NCI-H446 treated with DMSO at 0.1 percent for 48 hours (cell line): ENCODE measurements at places on chromosomes 2 and 18.

GRCh38 chr2:241862775-241863535 lies 4.3 kb upstream of the PDCD1 start:
- no peak for DNase-seq

DNA sequence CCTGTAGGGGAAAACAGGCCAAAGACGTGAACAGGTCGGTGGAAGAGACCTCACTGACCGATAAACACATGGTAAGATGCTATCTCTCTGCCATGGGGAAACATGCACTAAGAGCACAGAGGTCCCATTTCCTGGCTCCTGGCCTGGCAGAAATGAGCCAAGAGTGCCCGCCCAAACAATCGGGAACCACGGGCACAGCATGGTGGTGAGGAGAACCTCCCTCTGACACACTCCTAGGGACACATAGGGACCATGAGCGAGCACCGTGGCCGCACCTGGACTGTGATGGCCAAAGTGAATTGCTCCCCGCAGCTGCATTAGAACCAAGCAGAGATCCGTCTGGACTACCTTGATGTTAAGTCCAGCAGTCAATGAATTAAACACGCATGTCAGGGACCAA lies 11.1 kb downstream of the HS6ST1 start:
- DNase-seq = no peak

DNA sequence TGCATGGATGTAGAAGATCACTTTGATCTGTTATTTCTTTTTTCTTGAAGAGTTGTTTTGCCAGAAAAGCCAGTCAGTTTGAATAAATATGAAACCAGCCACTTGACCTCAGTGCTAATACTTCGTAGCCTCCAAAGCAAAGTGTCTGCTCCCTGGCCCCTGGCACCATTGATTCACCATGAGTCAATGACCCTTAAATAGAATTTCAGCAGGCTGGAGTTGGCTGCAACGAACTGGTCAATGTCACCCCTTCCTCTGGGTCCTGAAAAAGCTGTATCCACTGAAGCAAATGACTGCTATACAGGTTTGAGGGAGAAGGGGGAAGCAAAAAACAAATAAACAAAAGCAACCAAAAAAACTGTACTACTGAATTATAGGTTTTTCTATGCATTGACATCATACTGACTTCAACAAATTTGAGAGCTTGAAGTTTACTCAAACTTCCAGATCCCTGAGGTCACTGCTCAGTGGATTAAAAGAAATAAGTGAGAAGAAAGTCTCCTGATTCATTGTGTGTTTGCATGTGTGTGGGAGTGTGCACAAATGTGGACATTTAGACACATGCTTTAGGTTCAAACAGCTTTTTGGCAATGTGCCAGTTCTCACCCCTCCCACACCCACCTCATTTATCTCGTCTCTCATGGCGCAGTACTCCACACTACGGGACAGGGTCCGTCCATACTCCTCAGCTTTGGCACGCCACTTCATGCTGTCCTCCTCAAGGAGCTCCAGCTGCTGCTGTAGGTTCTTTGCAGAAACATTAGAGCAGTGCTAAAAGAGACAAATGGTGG lies 58.1 kb upstream of the TTN start:
- no peak for DNase-seq

DNA sequence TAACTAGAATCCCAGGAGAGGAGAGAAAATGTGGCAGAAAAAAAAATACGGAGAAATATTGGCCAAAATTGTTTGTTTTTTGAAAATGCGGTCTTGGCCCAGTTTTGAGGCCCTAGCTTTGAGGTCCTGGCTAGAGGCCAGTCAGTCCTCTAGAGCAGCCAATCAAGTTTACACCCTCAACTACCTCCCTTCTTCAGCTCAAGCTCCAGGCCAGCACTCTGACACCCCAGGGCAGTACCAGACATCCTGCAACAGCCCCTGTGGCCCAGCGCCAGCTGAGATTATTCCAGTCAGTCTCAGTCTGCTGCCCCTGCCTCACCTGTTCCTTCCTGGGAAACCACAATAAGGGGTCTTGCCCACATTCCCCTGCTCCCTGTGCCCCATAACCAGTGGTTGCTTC lies 107.7 kb downstream of the UGGT1 start:
- DNase-seq = peak; percentile 5

- peak; percentile 3 for DNase-seq
Measured at GRCh38 chr18:36469461-36469860, 171.9 kb downstream of the FHOD3 start.

DNA sequence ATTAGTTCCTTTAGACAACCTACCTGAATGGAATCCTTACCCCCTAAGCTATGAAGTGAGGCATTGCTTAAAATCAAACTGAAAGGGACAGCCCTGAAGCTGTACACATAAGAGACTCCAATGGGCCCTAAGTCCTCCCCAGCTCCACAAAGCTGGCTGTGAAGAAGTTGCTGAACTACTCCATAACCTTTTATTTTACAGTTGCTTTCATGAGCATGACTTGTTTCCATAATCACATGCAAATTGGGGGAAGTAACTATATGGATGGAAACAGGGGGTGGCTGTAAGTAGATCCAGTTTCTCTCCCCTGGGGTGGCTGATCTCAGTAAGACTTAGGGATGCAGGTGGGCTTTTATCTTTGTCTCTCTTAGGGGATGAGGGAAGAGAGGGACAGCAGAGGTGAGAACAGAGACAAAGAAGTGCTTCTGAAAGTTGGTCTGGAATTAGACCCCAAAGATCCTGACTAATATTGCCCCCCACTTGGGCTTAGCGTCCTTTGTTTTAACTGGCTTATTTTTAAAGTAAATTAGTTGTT lies 5.5 kb downstream of the FZD5 start:
- DNase-seq = no peak

DNA sequence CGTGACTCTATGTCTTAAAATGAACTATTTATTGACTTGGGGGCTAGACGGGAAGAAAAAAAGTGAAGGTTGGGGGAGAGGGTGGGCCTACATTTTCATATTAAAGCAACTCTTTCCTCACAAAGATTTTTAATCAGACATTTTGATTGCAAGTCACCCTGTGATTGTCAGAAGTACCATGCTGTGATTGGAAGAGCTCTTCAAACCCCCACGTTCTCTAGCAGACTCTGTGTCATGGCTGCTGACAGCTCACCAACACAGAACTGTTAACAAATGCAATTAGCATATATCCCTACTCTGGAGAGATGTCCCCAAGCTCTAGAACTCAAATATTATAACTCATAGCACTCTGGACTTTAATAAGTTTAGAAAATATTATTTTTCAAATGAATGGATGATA lies 428.4 kb upstream of the DCC start:
- DNase-seq = no peak

DNA sequence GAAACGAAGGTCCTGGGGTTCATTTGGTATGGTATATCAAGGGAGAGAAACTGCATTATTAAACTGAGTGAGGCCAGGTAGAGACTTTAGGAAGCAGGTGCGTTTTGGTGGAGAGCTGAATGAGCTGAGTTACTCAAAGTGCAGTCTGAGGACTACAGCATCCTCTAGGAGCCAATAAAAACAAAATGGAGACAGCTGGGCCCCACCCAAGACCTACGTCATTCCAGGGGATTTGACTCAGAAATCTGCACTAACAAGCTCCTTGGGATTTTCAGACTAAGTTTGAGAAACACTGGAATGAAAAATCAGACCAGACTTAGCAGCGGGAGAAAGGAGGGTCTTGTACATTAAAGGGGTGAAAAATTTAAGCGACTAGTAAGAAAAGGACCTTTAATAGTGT lies 131.5 kb downstream of the UXS1 start:
- DNase-seq = no peak

GRCh38 chr18:8121942-8122480 lies 487.2 kb upstream of the RAB12 start:
- no peak for DNase-seq

GRCh38 chr2:46826569-46827245 lies 88.9 kb downstream of the MCFD2 start:
- DNase-seq = no peak

- no peak for DNase-seq
Measured at GRCh38 chr18:78510636-78511035, 469.0 kb upstream of the SALL3 start.

DNA sequence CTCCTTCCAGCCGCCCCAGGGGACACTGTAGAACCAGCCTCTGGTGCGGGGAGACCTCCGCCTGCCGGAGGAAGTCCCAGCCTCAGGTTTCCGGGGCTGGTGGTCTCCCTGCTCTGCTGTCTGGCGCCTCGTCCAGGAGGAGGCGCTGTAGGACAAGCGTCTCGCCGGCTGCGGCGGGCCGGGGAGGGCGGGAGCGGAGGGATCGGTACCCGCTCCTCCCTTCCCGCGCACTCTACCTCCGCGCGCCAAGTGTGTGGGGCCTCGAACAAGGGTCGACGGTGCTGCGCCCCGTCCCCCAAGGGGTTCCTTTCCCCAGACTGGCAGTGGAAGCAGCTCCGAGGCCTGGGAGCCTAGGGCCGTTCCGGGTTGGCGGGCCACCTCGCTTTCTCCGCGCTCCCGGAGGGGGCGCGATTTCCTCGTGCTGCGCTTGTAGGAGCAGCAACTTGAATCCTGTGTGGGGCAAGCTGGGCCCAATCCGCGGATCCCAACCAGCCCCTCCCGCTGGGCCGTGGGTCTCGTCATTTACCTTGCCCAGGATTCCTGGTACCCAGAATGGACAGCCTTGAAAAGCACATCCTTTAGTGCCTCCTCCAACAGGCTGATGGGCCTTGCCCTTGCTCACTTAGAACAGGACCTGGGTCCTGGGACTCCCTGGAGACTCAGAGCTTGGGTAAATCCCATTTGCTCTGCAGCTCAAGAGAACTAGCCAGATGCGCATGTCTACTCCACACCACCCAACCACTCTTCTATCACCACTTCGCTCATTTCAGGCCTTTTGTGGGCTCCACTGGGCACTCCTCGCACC lies 10.6 kb upstream of the HOXD4 start:
- DNase-seq = peak; percentile 33

DNA sequence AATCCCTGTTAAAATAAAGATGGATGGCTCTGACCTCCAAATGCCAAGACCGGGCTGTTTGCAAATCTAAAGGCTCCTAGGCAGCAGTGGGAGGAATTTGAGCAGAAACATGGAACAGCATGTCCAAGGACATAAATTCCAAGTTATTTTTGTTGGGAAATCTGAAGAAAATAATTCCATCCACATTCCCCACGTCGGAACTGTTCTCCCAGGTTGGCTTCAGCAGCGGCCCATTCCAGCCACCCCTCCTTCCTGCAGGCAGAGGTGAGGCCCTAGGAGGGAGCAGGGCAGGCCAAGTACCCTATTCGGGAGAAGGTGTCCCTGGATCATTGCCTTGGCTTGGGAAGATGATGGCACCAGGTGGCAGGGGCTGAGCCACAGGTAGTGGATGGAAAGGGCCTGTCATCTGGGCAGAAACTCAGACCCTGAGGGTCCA lies 117.1 kb downstream of the CAPN13 start:
- DNase-seq = no peak

GRCh38 chr2:119679846-119680245 lies 845 bp downstream of the TMEM177 start:
- no peak for DNase-seq

GRCh38 chr18:7619676-7620075 lies 52.6 kb downstream of the PTPRM start:
- no peak for DNase-seq

DNA sequence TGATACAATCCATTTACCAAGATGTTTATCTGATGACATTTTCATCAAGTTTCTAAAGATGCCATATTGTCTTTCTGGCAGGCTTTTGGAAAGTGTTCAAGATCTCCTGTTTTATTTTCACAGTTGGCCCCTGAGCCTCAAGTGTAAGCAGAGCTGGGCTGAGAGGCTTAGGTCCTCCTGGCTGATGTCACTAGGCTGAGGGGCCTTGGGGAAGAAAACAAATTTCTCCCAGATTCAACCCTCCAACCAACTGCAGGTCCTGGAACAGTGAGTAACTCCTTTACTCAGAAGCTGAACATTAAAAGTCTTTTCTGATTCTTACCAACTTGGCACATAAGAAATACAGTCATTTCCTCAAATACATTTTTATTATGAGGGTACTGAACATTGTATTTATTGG lies 14.9 kb upstream of the IL1RL1 start:
- DNase-seq = no peak

GRCh38 chr2:119552902-119553301 lies 8.7 kb downstream of the CFAP221 start:
- DNase-seq = no peak

- DNase-seq = no peak
Measured at GRCh38 chr2:234880551-234881211, 71.1 kb upstream of the SH3BP4 start.
